Activated CD4-positive, alpha-beta T cell treated with anti-CD3 and anti-CD28 coated beads for 48 hours (primary cell): ENCODE measurements at places on chromosomes 5 and 9.
A peak's percentile ranks its signal among the peaks of the same experiment; 100 is the strongest.

- DNase-seq: no peak
Observed at GRCh38 chr9:103734471-103734870, 359.6 kb upstream of the SMC2 start.

DNA sequence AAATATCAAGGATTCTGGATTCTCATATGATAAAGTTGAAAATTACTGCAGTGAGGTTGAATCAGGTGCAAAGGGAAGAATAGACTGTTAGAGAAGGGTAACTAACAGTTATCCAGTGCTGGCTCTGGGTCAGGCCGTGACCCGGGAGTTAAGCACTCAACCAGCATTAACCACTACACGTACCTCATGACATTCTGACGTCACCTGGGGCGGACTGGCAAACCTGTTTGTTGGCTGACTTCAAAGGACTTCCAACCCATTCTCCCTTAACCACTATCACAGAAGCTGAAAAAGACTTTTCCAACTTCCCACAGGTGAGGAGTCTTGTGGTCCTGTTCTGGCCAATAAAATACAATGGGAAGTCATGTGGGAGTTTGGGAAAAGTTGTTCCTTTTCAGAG lies 268.9 kb downstream of the ENC1 start:
- DNase-seq: no peak

- DNase-seq: peak; percentile 5
Observed at GRCh38 chr5:154972476-154973080, 31.7 kb downstream of the MRPL22 start.

- no peak for DNase-seq
Observed at GRCh38 chr5:176803068-176803942, 7.1 kb upstream of the UNC5A start.

DNA sequence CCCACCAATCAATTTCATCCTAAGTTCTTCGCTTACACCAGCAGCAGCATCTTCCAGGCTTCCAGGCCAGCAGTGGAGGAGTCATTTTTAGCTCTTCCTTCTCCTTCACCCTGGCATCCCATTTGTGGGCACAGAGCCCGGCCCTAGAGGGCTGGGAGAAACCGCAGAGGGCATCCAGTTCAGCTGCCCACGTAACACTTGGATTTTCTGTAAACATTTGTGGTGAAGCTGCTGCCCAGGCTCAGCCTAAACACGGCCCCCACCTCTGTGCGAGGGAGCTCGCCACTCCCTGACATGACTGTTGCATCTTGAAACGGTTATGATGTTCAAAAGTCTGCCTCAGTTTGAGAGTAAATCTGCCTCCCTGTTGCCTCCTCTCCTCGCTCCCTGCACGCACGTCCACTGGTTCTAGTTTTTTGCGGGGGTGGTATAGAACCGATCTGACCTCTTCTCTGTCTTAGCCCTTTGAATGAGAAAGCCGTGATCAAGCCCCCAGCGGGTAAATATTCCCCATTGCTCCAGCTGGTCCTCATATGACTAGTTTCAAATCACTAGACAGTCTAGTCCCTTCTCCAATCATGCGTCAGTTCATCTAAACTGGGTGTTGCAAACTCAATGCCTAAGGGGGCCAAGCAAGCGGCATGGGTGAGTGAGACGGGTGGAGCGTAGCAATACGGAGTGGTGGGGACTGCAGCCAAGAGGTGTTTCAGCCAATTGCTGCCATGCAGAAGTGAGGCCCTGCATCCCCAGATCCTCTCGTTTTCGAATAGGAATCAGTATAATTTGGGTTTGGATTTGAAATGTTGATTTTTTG lies 34.9 kb upstream of the N4BP3 start:
- DNase-seq: no peak

DNA sequence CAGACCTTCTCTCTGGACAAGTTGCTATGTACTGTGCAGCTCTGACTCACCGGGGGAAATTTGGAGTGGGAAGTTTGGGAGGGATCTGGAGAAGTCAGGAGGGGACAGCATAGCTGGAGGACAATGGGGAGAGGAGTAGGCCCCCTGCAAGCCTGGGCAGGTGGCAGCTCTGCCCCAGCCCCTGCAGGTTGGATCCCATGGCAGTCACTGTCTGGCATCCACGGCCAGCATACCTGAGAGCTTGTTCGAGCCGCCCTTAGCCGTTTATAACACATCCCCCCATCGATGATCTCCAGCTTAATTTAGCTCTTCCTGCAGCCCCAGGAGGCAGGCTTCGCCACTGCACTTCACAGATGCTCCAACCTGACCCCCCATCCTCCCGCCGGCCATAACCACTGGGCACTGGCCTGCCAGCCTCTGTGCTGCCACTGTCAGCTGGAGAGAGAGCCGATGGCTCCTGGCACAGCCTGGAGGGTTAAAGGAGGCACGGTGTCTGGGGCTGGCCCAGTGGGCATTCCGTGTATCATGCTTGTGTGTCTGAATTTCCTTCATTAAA lies 57.7 kb upstream of the RNU6ATAC start:
- no peak for DNase-seq

DNA sequence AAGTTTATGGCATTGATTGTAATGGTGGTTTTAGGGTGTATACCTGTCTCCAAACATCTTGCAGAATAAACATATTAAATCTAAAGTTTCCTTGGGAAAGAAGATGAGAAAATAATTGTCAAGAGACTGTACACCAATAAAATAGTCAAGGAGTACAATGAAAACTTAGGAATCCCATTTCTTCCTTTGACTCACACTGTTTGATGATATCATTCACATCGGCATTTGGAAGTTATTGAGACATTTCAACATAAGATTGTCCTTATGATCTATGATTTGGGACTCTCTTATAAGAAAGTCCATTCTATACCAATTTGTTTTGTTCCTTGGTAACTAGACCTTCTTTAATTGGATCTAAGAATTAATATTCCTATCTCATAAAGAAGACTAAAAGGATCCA lies 482.7 kb downstream of the RAB3C start:
- no peak for DNase-seq

- no peak for DNase-seq
Observed at GRCh38 chr9:74861773-74862474, 25.8 kb downstream of the TRPM6 start.

DNA sequence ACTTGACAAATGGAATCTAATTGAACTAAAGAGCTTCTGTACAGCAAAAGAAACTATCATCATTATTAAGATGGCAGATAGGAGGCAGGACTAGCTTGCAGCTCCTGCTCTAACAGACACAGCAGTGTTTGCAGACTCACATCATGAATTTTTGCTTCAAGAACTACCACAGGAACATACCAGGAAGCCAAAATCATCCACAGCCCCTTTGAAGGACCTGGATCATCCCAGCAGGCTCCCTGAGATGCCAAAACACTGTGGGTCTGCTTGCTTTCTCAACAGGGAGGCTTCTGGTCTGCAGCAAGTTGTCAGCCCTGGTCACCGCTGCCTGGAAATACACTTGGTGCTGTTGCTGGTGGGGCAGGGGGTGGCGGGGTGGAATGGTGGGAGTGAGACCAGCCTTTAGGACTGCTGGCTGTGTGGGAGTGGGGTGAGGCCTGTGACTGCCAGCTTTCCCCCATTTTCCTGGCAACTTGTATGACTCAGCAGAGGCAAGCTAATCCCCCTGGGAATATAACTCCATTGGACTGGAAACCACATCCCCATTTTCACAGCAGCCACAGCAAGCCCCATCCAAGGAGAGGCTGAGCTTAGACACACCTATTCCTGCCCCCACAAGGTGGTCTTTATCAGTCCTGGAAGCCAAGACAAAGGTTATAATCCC lies 533.8 kb upstream of the CYLC2 start:
- DNase-seq: no peak

DNA sequence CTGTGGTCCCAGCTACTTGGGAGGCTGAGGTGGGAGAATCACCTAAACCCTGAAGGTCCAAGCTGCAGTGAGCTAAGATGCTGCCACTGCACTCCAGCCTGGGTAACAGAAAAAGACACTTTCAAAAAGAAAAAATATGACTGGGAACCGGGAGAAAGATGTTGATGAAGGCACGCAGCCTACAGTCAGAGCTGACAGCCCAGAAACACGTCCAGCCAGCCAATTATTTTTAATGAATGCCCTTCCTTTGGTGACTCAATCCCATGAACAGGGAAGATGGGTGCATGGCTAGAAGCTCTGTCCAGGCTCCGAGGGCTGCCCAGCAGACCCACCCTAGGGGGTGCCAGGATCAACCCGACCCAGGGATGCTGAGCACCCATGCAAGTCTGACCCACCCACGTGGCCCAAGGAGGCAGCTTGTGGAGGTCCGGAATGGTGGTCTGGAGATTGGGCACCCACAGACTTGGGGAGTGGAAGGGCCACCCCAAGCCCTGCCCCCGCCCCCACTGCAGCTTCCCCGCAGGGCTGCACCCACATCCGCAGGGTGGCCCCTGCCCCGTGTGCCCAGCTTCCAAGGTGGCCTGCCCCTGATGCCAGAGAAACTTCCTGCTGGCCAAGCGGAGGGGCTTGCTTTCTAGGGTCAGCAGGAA lies 51.0 kb downstream of the ADAMTS2 start:
- no peak for DNase-seq

DNA sequence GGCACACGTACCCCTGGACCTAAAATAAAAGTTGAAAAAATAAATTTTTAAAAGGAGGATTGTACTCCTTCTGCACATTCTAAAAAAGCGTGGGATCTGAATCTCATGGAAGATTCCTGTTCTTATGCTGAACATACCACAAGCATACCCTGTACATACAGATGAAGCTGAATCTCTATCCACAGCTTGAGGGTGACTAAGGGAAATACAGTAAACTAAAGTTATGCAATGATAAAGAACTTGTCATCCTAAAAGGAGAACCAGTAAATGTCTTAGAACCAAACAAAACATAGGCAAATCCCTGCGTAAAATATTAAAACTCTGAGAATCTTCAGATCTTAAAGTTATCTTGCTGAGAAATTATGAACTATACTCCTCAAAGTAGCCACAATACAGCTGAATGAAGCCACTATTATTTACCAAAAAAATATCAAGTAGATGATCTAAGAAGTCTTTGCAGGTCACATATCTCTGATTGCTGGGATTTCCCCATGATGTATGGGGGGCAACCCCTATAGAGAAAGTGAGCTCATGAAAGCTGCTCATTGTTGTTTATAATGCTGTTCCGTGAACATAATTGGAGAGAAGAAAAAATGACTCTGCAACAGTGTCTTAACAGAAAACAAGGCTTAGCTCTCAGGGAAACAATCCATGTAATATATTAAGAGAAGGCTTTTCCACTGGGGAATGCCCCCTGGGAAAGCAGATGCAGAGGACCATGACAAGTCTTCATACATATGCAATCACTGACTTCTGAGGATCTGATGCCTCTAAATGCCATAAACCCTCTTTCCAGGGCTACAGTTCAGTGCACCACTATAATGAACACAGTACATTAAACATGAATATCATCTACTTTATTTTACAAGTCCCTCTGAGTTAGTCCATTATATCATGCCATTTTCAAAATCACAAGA lies 210.1 kb downstream of the EPB41L4A start:
- no peak for DNase-seq

DNA sequence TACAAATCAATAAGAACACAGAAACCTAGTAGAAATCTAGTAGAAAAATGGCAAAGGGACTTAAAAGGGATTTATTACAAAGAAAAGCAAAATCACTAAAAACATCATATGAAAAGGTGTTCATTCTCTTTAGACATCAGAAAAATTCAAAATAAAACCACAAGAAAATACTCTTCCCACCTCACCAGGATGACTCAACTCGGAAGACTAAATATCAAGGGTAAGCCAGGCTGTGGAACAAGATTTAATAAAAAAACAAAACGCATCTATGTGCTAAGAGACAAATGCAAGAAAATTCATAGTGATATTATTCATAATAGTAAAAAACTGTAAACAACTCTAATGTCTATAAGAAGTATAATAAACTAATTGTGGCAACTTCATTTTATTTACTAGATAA lies 181.6 kb upstream of the GHR start:
- DNase-seq: no peak

GRCh38 chr5:91111473-91112238 lies 271.5 kb downstream of the ARRDC3 start:
- DNase-seq: no peak

GRCh38 chr9:2300325-2300724 lies 285.2 kb downstream of the SMARCA2 start:
- DNase-seq: no peak

GRCh38 chr9:100486479-100487176 lies 13.7 kb downstream of the TMEFF1 start:
- no peak for DNase-seq

DNA sequence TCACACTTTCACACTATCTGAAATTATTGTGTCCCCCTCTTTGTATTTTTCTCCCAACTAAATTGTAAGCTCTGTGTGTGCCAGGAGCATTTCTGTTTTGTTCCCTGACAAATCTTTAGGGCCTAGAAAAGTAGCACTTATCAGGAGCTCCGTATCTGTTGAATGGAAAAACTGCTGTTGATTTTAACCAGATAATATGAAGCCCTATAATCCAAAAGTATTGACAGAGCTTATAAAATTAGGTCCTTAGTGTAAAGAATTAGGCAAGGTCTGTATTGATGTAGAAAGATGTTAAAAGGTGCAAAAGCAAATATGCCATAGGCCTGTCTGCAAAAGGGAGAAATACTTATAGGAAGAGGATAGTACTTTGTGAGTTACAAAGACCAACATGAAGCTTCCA lies 109.4 kb upstream of the ISL1 start:
- DNase-seq: no peak
